ENCODE measurements at places on chromosomes 16 and 17.

DNA sequence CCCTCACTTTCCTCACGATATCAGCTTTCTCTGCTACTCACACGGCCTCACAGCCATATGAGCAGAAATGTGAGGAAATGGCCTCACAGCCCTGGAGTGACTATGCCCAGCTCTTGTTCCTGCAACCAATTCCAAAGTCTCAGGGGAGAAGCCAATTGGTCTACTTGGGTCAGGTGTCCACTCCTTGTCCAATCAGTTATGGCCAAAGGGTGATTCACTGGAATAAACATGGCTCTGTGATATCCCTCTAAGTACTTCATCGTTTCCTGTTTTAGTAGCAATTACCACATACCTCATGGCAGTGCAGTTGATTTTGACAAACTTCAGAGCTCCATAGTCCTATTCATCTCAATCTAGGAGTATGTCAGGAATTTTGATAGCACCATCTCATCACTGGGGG is 195.4 kb downstream of the KATNIP start:
- DNase-seq: no peak

DNA sequence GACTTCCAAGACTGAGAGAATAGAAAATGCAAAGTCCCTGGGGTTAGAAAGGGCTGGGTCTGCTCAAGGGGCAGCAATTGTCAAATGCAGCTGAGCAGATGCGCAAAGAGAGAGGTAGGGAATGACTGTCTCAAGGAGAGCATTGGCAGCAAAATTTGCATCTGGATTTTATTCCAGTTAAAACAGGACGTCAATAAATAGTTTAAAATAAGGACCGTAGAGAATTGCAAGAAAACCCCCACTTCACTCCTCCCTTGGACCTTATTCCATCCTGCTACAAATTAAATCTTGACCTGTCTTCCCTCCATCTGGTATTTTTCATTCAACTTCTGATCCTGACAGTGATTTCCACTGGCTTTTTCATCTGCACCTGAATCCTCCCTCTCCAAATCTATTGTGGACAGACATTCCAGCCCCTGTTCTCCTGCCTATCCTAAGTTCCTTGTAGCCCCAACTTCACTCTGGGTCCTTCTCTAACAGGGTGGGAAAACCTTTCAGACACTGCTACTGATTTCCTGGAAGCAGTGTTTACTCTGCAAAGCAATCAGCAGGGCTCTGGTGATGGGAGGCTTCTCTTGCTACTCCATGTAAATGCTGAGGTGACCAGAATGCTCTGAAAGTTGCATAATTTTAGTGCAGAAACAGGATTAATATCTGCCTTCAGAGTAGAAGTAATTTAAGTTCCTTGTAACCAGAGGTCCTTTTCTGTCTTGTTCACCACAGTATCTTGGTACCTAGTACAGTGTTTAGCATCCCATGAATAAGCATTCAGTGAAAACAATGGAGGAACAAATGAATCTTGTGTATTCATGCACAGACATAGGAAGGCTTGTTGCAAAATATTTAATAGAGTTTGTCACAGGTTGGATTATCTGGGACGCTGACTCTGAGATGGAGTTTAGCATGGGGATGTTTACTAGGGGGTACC is 79.2 kb downstream of the CDH11 start:
- no peak for DNase-seq

DNA sequence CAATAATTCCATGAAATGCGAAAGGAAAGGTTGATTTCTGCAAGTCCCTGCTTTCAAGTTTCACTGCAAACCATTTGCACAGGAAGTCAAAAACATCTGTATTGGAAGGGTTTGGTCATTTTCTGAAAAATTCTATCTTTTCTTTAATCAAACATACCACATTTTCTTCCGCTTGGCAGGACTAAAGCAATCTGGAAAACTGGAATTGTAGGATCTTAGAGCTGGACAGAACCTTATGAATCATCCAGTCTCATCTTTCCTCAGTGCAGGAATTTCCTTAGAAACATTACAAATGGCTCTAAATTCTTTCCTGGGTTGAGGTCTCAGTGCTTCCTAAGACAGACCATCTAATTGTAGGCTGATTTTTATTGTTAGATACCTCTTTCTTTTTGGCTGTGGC is 111.5 kb upstream of the ELAC2 start:
- no peak for DNase-seq

DNA sequence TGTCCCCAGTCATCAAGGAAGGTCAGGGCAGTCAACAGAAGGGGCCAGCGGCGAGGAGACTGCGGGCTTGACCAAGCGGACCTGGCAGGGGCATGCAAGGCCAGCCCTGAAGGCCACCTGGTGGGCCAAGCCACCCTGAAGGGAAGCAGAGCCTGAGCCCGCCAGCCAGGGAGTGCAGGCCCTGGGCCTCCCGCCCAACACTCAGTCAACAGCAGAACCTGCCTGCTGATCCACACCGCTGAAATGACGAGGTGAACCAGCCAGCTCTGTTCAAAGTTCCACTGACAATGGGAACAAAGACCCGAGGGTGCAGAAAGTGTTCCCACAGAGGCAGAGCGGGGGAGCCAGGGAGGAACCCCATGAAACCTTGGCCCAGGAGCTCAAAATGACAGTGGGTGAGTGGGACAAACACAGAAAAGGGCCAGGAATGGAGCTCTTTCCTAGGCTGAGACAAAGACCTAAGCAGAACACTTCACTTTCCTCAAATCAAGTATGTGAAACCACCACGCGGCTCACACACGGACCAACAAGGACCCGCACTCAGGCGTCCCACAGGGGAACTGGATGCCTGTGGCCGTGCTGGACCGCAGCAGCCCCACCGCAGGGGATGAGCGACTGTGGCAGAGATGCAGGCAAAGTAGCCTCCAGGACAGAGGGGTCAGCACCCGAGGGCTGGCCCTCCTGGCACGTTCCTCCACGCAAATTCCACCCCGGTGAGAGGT is 12.0 kb downstream of the AXIN1 start:
- no peak for DNase-seq

- peak; percentile 80 for DNase-seq
Measured at GRCh38 chr17:41464682-41465081, 2.5 kb downstream of the KRT32 start.

- no peak for DNase-seq
Measured at GRCh38 chr16:424623-425081, 797 bp upstream of the RAB11FIP3 start.

DNA sequence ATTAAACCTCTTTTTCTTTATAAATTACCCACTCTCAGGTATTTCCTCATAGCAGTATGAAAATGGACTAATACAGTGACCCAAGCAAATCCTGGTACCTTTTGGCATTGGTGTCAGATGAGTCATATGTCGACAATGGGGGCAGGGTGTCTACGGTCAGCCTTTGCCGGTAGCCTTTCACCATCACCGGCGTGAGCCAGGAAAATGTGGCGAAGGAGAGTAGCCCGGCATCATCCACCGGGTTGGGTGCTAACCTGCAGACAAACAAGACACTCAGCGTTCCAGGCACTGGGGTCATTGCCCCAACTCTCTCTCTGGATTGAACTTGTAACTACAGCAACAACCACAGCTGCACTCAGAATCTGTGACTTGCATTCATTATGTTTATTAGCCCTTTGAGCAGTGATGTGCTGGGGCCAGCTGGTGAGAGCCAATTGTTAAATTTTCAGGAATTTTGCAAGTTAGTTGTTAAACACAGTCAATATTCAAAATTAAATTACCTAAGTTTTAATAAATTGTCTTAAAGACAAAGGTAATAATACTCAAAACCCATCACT is 11.9 kb downstream of the ABCC12 start:
- DNase-seq: no peak

GRCh38 chr16:66750279-66751052 is 943 bp downstream of the DYNC1LI2 start:
- DNase-seq: no peak

DNA sequence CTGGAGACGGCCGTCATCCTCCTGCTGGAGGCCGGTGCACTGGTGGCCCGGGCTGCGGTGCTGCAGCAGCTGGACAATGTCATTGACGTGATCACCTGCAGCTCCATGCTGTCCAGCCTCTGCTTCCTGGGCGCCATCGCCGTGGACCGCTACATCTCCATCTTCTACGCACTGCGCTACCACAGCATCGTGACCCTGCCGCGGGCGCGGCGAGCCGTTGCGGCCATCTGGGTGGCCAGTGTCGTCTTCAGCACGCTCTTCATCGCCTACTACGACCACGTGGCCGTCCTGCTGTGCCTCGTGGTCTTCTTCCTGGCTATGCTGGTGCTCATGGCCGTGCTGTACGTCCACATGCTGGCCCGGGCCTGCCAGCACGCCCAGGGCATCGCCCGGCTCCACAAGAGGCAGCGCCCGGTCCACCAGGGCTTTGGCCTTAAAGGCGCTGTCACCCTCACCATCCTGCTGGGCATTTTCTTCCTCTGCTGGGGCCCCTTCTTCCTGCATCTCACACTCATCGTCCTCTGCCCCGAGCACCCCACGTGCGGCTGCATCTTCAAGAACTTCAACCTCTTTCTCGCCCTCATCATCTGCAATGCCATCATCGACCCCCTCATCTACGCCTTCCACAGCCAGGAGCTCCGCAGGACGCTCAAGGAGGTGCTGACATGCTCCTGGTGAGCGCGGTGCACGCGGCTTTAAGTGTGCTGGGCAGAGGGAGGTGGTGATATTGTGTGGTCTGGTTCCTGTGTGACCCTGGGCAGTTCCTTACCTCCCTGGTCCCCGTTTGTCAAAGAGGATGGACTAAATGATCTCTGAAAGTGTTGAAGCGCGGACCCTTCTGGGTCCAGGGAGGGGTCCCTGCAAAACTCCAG is 1.1 kb downstream of the MC1R start:
- no peak for DNase-seq

- peak; percentile 18 for DNase-seq
Measured at GRCh38 chr16:72467157-72467759, 295.3 kb upstream of the PMFBP1 start.

GRCh38 chr16:80958284-80958683 is 48.4 kb downstream of the CMC2 start:
- no peak for DNase-seq

- DNase-seq: no peak
Measured at GRCh38 chr17:65185668-65186382, 48.7 kb downstream of the RGS9 start.

DNA sequence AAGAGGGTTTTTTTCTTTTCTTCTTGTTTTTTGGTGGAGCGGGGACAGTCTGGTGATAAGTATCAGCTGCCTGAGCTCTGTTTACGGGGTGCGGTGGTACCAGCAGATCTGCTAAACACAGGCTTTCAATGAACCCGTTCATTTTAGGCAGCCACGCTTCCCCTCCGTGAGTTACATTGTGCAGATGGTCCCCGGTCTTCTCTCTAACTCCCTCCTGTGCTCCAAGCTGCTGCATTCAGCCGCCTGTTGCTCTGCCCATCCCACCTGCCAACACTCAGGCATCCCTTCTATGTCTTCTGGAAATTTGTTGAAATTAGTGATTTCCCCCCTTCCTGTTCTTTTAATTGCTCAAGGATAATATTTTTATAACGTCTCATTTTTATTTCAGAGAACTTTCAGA is 82.1 kb upstream of the ELAC2 start:
- no peak for DNase-seq

DNA sequence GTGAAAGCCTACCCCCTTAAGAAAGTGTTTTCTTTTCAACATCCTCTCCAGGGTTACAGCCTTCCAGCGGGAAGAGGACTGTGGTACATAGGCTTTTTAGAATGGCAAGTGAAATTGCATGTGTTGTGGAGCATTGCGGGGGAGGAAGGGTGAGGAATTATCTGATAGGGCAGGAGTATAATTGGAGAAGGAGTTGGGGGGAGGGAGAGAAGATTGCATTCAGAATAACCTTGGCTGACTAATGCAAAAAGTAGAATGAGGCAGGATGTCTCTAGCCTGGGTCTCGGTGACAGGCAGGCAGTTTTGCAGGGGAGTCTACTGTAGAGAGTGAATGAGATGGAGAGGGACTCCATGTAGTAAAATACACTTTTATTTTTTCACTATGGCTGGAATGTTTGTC is 2.4 kb upstream of the CDH8 start:
- no peak for DNase-seq

- DNase-seq: no peak
Measured at GRCh38 chr17:14228903-14229302, 7.8 kb downstream of the CDRT15 start.

DNA sequence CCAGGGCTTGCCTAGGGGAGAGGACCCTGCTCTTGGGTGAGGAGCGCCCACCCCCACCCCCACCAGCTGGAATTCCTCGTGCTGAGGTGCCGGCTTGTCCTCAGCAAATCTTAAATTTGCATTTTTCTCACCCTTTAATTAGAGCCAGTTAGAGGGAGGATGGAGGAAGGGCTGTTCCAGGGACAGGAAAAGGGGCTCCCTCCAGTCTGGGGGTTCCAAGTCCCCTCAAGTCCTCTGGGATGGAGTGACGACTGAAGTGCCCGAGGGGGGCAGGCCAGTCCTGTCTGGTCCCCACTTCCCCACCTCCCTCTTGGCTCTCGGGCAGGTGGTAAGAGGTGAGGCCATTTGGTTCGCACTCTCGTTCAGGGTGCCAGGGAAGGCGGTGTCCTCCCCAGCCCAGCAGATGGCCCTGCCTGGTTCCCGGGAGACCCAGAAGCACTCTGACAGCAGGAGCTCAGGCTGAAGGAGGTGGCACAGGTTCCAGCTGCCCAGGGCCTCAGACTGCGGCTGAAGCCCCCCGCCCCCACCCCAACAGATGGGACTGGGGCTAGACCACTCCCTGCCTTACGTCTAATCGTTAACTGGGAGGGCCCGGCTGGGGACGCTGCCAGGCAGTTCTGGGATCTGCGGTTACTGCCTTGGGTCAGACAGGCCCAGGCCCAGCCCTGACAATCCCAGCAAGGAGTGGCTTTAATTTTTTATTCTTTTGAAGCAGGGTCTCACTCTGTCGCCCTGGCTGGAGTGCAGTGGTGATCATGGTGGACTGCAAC is 2.2 kb downstream of the RAB26 start:
- DNase-seq: no peak

DNA sequence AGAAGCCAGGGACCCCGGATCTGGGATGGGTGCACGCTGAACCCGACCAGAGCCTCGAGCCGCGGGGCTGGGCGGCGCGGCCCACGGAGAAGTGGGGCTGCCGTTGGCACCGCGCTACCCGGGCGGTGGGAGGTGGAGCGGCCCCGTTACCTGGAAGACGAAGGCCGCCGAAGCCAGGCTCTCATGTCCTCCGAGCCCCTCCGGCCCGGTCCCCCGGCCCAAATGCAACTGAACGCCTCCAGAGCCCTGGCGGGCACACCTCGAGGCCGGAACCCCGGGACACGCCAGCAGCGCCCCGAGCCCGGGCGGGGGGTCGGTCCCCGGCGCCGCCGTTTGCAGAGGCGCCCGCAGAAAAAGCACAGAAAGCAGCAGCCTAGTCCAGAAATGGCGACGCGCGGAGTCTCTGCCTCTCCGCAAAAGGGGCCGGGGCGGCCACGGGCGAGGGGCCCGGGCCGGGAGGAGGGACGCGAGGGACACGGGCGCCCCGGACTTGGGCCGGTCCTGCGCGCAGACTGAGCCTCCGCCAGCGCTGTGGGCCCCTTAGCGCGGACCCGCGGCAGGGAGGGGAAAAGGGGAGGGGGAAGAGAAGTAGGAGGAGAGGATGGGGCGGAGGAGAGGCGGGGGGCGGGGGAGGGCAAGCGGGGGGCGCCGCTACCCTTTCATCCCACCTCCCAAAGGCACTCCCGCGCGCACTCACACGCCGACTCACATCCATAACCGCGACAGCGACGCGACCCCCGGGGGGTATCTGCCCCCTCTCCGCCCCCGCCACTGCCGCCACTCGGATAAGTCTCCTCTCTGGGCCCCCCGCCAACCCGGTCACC is 1.4 kb downstream of the AXIN2 start:
- no peak for DNase-seq

- peak; percentile 49 for DNase-seq
Measured at GRCh38 chr16:70746040-70746707, 54.8 kb downstream of the VAC14 start.

- DNase-seq: no peak
Measured at GRCh38 chr17:38706505-38707216, 1.6 kb downstream of the MLLT6 start.

- no peak for DNase-seq
Measured at GRCh38 chr17:60065136-60065535, 13.6 kb downstream of the HEATR6 start.

- DNase-seq: no peak
Measured at GRCh38 chr17:49316889-49317675, 45.0 kb downstream of the ZNF652 start.
